ENCODE measurements at places on chromosomes 5 and 9.

DNA sequence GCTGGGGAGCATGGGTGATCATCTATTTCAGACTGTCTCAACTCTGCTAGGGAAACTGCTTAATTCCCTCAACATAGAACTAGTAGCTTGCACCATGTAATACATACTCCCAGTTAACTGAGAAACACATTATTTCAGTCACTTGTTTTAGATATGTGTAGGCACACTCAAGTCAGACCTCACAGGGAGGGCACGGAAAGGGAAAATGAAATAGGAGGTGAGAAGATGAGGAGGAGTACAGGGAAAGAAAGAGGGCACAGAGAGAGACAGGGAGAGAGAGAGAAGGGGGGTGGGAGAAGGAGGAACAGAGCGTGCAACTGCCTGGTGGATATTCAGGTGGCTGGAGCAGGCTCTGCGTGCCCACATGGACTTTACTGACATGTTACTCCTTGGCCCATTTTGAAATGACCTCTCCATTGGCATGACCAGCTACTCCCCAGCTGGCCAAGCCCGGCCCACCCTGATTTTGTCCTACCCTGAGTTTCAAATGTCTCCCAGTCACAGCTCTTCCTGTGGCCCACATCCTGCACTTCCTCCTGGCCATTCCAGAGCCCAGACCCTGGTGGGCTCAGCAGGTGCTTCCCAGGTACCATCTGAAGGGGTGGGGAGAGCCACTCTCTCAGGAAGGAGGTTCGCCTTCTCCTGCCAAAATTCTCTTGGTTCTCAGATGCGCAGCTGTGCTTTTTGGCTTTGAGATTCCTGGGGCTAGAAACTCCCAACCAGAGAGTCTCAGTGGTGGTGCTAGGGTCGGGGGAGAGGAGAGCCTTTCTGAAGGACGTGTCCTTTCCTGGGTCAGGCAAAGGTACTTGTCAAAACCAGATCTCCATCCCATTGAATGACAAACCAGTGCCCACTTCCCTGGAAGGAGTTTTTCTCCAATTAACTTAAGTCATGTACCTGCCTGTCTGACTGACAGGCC is 229.4 kb downstream of the FSTL4 start:
- DNase-seq: no peak

- DNase-seq: no peak
Observed at GRCh38 chr9:18357321-18357720, 116.6 kb upstream of the ADAMTSL1 start.

- no peak for DNase-seq
Observed at GRCh38 chr5:144711172-144711571, 540.5 kb downstream of the KCTD16 start.

- DNase-seq: no peak
Observed at GRCh38 chr5:147384346-147385193, 125.3 kb downstream of the DPYSL3 start.

DNA sequence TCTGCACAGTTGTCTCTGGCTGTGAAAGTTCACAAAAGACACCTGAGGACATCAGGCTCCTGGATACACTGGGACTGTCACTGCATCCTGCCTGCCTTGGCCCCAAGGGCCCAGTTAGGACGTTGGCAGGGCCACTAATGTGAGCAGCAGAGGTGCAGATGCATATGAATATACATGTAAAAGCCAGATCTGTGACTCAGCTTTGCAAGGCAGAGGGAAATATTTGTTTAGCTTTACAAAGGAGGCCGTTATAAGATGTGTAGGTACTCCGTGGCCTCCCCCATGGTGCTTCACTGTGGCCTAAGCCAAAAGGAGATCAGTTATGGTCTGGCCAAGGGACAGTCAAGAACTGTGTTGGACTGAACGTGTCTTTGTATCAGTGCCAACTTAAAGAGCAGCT is 4.1 kb upstream of the C1QTNF3 start:
- no peak for DNase-seq

- no peak for DNase-seq
Observed at GRCh38 chr5:98917433-98917832, 11.4 kb downstream of the CHD1 start.

DNA sequence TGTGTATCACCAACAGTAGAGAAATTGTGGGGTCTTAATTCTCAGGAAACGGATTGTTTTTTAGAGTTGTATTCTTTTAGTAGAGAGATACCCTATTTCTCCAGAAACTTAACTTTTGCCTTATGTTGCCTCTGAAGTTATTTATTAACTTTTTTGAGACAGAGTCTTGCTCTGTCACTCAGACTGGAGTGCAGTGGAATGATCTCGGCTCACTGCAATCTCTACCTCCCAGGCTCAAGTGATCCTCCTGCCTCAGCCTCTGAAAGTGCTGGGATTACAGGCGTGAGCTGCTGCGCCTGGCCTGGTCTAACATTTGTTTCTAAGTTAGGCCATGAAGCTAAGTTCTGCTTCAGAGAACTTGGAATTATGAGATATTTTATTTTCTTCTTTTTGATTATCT is 75.0 kb downstream of the CFAP95 start:
- no peak for DNase-seq

DNA sequence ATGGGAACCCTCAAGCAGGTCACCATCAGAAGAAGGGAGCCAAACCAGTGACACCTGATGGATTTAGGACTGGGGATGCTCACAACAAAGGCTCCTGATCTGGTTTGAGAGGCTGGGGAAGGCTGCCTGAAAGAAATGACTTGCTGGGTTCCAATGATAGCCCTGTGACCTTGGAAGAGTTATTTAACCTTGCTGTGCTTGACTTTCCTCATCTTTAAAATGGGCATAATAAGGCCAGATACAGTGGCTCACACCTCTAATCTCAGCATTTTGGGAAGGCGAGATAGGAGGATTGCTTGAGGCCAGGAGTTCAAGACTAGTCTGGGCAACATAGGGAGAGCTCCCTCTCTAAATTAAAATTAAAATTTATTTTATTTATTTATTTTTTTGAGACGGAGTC is 63.6 kb upstream of the PSD2 start:
- DNase-seq: no peak

GRCh38 chr9:98999152-98999525 is 55.4 kb downstream of the COL15A1 start:
- DNase-seq: no peak

- no peak for DNase-seq
Observed at GRCh38 chr9:134125413-134126095, 10.3 kb upstream of the WDR5 start.

GRCh38 chr9:128136816-128137793 is 9.6 kb upstream of the PTGES2 start:
- DNase-seq: no peak

DNA sequence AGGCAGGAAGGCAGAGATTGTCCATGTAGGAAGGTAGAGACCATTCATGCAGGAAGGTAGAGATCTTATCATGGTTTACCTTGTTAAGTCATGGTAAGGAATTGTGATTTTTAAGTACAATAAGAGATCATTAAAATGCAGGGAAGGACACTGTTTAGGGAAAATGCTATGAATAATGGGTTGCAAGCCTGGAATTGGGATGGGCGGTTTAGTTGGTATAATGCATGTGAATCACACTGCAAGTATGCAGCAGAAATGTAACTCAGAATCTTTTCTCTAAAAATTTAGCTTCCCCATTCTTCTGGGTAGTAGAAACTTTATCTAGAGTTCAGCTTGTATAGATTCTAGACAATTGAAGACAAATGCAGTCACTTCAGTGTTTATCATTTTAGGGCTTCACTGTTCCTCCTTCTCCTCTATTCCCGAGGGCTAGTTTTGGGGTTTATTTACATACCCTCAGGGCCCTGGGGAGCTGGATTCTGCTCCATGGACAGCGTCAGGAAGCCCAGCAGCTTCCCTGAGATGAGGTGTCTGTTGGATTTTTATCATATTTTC is 212.0 kb downstream of the SREK1 start:
- no peak for DNase-seq

GRCh38 chr5:109345699-109346098 is 64.1 kb downstream of the PJA2 start:
- no peak for DNase-seq

DNA sequence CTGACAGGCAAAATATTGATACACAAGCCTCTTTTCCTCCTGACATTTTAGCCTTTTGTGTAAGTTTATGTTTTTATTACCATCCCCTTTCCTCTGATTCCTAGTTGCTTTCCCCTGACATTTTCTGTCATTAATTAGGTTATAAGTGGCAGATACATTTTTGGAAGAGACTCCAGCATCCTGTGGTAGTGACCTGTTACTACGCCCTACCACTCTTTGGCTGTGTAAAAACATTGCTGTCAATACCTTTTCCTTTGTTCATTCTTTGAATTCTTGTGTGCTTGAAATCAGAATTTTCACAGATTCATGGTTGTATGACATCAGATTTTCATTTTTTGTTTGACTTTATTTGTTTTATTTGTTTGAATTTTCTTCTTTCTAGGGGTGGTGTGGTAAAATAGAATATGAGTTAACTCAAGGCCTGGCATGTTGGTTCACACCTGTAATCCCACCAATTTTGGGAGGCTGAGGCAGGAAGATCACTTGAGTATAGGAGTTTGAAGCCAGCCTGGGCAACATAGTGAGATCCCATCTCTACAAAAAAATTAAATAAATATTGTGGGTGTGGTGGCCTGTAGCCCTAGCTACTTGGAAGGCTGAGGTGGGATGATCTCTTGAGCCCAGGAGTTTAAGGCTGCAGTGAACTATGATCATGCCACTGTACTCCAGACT is 43.4 kb downstream of the UBE2R2 start:
- DNase-seq: no peak

- no peak for DNase-seq
Observed at GRCh38 chr9:70043285-70043684, 363 bp upstream of the MAMDC2 start.

GRCh38 chr5:168413596-168413995 is 72.7 kb upstream of the RARS1 start:
- DNase-seq: no peak

- no peak for DNase-seq
Observed at GRCh38 chr5:176180339-176180738, 57.9 kb upstream of the SIMC1 start.

DNA sequence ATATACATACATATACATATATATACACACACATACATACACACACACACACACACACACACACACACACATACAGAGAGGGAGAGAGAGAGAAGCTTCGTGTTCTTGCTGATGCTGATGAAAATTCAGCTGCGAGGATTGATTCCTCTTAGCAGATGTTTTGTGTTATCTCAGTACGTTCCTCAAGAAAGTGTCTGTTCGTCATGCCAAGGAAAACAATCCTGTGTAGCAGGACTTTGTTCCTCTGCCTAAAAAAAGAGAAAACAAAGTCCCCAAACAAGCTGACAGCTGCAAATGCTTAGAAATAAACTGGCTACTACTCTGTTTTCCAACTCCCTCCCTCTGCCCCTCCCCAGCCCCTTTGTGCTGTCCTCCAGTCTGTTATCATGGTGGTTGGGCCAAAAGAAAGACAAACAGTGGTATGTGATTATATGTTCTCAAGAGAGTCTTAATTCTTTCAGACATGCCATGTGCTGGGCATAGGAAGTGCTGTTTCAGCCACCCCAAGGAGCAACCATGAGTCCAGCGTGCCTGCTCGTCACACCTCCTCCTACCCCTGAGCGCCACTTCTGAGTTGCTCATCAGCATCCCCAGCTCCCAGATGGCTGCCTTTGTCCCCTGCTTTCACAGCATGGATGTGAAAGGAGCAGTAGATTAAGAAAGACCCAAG is 71.5 kb upstream of the EQTN start:
- DNase-seq: no peak

- no peak for DNase-seq
Observed at GRCh38 chr5:16776611-16777251, 159.4 kb downstream of the MYO10 start.

DNA sequence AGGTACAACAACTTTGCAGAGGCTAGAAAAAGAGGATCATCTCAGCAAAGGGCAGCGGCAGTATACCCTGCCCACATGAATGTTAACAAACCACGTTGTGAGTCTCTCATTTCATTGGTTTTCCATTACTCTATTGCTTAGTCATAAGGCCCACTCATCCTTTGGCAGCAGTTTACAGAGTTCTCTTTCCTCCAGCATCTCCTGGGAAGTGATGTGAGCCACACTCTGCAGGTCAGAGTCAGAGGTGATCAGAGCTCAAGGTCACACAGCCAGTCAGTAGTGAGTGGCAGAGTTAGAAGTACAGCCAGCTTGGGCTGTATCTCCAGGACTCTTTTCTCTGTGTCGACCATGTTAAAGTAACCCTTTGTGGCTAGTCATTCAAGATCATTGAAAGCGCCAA is 599.6 kb upstream of the GRAMD2B start:
- DNase-seq: no peak

DNA sequence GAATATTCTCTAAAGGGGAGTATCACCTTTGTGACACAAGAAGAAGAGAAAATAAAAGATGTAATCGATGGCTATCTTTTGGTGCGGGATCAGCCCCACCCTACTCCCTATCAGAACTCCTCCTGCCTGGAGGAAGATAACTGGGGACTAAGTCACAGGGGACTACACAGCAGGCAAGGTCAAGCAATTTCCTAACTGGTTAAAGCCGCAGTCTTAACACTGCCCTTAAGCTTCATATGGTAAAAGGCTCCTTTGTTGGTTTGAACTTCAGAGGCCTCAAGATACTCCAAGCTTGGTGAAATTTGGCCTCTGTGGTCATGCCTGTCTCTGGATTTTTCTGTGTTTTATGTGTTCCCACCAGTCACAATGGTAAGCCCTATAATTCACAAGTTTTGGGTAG is 1.3 kb upstream of the SHISAL2B start:
- DNase-seq: no peak

GRCh38 chr9:91239367-91240111 is 122.2 kb downstream of the AUH start:
- DNase-seq: no peak

GRCh38 chr9:124077915-124078572 is 66.5 kb downstream of the LHX2 start:
- no peak for DNase-seq

DNA sequence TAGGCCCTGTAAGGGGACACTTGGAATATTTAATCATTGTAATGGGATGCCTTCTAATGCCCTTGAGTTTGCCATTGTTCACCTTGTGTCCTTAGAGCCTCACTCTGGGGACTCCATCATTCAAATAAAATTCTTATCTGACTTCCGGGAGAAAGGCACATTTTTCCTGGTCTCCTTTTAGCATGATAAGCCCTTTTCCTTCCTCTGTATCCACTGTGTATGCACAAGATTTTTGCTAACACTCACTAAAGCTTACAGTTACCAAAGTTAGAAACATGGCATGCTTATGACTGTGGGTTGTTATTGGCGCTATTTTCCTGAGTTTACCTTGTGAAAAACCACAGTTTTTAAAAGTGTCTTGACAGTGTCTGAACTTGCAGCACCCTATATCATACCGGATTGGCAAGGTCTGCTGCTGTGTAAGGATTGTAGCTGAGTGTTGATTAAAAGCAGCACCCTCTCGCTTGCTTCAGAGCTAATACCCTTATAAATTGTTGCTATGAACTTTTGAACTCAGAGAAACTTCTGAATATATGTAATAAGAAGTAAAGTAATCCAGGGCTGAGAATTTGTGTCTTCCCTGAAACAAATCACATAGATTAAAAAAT is 46.4 kb downstream of the SNCAIP start:
- DNase-seq: no peak

All from activated naive CD4-positive, alpha-beta T cell (primary cell).